Umbilical cord (tissue), 2 donors: ENCODE measurements at places on chromosomes 3 and 15.
A peak's percentile ranks its signal among the peaks of the same experiment; 100 is the strongest.

DNA sequence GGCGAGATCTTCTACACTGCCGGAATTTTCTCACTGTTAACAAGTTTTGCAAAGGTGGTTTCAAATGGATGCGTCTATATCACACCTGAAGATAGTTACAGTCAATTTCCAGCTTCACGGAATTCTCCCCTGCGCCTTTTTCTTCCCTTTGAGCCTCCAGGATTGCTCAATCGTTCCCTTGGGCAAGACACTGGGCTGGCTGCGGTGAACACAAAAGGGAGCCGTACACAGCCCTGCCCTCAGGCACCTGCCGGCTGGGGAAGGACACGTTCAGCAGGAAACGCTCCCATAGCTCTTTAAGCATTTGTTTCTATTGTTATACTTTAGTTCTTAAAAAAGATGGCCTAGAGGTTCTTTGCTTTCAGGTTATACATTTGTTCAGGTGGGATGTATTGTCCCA, 85.7 kb downstream of the C3orf70 start:
- no peak for DNase-seq

DNA sequence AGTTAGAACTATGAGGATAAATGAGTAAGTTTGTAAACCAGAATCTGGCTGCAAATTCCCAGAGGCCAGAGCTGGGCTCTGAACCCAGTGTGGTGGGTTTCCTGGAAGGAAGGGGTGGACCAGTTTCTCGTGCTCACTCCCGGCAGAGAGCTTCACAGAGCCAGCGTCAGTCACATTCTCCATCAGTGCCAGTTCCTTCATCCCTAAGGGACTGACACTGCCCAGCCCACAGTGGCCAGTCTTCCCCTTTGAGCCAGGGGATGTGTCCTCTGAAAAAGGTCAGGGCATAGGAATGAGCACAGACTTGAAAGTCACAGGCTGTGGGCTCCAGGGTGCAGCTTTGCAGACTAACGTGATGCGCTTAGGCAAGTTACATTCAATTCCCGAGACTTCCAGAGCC, 135.8 kb upstream of the HACD2 start:
- DNase-seq: no peak

GRCh38 chr15:62377736-62378480, 212.8 kb upstream of the C2CD4B start:
- DNase-seq: no peak

DNA sequence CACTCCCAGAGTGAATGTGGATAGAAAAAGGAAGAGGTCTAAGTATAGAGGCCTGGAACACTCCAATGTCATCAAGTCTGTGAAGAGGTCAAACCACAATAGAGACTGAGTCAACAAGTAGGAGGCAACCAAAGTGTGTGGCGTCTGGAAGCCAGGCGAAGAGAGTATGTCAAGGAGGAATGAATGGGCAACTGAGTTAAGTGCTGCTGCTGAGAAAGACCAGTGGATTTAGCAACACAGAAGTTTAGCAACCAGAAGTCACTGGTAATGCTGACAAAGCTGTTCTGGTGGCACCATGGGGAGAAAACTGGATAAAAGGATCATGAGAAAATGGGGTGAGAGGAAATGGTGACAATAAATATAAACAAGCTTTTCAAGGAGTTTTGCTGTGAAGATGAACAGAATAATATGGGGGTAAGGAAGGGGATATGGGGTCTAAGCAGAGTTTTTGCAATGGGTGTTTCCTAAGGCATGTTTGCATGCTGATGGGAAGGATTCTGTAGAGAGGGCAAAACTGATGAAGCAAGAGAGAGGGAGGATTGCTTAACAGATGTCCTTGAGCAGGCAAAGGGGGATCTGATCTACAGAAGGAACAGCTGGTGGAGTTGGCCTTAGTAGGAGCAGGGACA, 38.4 kb downstream of the PCOLCE2 start:
- DNase-seq: no peak

- no peak for DNase-seq
These were observed 3.0 kb downstream of the KNG1 start for GRCh38 chr3:186719945-186720739.

- DNase-seq: peak; percentile 77
These were observed 25.3 kb downstream of the CMSS1 start for GRCh38 chr3:99842826-99843589.

- no peak for DNase-seq
These were observed 50.4 kb downstream of the IL12A start for GRCh38 chr3:160038862-160039562.

DNA sequence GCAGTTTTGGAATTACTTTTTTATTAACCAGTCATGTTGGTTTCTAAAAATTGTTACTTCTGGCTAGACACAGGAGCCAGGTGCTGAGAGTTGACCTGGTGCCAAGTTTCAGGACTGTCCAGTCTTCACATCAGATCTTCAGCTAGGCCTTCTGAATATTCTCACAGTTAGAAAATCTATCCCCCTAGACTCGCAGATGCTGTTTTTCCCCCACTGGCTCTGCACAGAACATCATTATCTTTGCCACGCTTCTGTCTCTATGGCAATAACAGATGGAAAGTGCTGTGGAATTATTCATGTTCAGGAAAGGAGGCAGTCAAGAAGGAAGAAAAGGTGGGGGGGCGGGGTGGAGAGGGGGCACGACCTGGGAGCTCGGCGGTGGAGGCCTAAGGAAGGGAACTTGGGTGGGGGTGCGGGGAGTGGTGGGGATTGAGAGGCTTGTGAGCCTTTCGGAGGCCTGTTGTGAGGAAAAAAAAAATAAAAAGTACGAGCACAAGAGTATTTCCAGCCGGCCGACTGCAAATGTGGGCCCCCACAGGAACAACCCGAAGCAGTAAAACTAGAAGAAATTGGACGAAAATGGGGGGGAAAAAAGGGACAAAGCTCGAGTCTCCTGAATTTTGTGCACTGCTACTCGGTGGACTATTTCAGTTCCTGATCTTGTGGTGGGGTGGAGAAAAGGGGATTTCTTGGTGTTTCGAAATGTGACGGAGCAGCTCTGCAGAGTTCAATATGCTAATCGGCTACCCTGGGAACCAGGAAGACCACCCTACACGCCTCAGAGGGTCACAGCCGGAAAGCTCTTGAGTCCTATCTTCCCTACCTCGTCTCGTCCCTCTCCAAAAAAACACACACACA, 1.5 kb upstream of the SKIL start:
- DNase-seq: peak; percentile 93

DNA sequence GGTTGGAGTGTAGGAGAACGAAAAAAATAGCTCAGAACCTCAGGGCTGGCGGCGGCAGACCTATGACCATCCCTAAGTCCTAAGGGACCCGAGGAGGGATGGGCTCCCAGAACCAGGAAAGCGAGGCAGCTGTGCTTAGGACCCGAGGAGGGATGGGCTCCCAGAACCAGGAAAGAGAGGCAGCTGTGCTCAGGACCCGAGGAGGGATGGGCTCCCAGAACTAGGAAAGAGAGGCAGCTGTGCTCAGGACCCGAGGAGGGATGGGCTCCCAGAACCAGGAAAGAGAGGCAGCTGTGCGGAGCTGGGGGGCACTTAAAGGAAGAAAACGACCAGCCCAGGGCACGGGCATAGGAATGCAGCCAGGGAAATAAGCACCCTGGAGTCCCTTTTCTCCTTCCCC, 125.0 kb upstream of the DLG1 start:
- DNase-seq: no peak

DNA sequence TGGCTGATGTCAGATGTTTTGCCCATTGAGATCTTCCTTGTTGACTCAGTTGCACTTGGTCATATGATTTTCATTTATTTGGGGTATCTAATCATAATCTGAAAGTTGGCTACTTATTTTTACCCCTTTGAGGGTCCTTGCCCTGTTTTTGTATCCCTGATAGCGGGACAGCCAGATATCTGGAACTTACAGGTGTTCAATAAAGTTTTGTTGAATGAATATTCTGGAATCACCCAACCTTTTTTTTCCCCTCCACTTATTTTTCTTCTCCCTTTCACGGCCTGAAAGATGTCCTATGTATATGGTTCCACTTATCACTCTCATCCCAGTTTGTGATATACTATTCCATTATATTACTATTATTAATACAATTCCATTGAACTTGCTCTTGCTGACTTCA, 12.8 kb downstream of the CTNNB1 start:
- no peak for DNase-seq

DNA sequence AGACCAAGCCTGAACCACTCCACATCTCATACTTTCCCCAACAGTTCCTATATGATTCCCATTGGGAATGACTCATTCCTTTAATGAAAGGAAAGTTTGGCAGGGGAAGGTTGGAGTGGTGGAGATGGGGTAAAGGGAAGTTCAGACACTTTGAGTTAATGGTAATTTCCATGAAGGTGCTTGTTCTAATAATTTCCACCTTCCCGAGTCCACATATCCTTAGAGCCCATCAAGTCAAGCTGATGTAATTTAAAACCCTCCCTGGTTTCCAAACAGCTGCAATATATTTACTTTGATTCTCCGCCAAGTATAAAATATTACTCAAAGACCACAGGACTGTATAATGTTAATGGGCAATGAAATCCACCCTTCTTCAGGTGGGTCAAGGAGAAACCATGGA, 95.0 kb upstream of the GALNT15 start:
- no peak for DNase-seq

DNA sequence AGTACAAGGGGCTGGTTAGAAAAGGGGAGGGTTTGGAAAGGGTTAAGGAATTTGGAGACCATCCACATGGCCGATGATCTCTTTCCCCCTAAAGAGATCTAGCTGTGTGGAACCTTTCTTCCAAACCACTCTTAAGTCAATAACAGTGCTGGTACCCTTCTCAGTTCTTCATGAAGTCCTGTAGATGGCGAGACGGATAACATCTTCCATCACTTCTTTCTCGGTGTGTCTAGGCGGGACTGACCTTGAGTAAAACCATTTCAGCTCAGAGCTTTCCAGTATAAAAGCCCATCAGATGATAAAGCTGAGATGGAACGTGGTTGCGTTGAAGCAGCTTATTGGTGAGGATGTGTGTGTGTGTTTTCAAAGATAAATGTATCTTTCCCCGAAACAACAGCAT, 151.5 kb upstream of the BHLHE40 start:
- peak; percentile 74 for DNase-seq

DNA sequence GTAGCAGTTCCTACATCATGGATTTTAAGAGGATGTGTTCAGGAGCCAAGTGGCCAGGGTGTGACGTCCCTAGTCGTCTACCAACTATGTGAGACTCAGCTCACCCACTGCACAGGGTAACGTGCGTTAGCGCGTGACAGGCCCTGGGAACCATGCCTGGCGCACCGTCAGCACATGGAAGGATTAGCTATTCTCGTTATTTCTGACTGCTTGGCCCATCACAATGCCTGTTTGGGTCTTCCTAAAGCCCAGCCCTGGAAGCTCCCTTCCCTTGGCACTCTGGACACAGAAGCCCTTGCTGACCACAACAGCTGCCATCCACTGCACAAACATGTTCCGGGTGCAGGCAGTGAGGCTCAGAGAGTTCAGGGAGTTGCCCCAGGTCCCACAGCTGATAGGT, 91.0 kb upstream of the RPL32 start:
- DNase-seq: no peak

GRCh38 chr15:77507911-77508310, 87.2 kb downstream of the HMG20A start:
- no peak for DNase-seq

DNA sequence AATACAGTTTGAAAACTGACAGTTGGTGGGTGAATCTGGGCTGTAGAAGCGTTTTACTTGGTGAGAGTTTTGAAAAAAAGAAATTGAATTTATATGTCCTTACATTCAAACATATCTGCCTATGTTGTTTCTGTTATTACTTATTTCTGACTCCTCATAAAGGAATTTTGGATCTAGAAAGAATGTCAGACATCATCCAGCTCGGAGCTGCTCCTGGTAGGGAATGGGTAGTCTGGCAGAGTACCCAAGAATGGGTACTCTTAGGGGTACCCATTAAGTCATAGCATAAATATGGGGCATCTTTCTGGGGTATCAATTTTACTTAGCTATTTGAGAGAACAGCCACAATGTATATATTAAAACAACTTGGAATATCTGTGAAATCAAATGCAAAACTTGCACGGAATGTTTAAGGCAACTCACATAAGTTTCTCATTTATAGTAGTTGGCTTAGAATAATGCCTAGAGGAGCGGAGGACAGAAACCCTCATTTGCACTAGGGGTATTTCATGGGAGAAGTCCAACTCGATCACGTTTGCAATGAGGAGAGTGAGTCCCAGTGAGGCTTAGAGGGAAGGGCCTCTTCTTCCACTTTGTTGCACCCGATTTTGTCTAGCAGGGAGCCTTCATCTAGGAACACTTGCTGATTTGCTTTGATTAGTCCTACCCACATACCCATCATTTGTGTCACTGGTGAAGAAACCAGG, 2.4 kb upstream of the LARP6 start:
- DNase-seq: peak; percentile 35

DNA sequence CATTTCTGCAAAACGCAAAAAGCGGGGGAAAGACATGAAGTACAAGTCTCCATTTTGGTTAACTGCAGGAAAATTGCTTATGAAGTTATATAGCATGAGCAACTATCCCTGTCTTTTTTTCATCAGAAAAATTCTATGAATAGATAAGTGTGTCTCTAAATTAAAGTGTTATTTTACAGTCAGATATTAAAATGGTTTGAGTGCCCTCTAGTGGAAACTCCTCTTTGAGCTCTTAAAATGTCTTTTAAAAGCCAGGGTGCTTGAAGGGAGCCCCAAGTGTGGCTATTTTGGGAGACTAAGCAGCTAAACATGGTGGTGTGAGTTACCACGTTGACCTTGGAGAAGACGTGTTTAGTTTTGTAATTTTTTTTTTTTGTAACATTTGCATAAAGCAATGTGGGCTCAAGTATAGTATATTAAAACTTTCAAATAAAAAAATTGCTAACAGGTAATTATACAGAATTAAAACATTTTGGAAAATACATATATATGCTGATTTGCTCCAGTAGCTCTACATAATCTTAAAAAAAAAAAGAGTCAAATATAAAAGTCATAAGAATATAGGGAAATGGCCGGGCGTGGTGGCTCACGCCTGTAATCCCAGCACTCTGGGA, 77.2 kb downstream of the PPP2R3A start:
- peak; percentile 66 for DNase-seq

- no peak for DNase-seq
These were observed 197.8 kb upstream of the TPM1 start for GRCh38 chr15:62844564-62845240.

DNA sequence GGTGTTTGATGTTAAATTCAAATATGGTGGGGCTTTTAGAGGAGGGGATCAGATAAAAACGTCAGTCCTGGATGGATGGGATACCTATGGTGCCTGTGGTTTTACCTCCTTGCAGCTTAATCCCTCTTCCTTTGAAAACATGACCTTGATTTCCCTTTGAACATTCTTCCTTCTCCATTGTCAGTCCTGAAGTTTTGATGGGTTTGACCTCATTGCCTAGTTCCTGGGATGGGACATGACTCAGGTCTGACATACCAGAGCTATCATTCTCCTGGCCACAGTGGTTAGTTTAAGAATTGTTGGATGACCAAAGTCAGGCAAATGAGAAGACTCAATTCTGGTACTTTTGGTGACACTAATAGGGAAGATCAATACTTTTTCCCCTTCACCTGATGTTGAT, 87.2 kb downstream of the PRICKLE2 start:
- no peak for DNase-seq

GRCh38 chr3:32194653-32195052, 43.8 kb upstream of the CMTM8 start:
- DNase-seq: no peak

GRCh38 chr15:77901251-77901881, 176.1 kb downstream of the TBC1D2B start:
- DNase-seq: no peak
